ENCODE measurements at places on chromosomes 12 and 14.

DNA sequence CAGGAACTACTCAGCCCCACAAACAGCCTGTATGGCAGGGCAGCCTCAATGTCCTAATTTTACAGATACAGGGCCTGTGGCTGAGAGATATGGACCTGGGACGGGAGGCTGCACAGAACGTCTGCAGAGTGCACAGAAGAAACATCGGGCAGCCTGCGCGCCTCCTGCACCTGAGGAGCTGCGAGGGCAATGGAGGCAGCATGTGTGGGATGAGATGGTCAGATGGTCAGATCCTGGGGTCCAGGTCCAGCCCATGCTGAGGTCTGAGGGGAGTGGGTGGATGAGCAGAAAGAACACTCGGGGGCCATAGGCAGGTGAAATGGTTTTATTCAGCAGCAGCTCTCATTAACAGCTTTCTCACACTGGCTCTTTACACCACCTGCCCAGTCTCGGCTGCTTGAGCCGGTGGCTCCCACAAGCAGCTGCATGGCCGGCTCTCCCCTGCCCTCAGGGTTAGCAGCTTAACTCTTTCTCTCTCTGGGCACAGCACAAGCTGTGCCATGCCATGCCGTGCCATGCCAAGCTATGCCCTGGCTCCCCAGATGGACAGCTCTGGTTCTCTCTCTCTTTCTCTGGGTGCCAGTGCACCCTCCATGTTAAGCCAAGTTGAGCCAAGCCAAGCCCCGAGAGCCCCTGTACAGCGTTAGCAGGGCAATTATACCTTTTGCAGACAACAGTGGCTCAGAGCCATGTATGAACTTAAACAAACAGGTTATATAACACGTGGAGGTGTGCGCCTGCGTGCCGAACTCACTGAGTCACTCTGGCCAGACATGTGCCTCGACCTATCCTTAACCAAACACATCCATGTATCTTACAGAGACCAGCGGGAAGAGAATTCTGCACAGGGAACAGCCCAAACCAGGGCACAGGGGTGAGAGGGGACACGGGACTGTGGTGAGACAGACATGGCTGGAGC is 47.6 kb downstream of the RIMBP2 start:
- no peak for DNase-seq

DNA sequence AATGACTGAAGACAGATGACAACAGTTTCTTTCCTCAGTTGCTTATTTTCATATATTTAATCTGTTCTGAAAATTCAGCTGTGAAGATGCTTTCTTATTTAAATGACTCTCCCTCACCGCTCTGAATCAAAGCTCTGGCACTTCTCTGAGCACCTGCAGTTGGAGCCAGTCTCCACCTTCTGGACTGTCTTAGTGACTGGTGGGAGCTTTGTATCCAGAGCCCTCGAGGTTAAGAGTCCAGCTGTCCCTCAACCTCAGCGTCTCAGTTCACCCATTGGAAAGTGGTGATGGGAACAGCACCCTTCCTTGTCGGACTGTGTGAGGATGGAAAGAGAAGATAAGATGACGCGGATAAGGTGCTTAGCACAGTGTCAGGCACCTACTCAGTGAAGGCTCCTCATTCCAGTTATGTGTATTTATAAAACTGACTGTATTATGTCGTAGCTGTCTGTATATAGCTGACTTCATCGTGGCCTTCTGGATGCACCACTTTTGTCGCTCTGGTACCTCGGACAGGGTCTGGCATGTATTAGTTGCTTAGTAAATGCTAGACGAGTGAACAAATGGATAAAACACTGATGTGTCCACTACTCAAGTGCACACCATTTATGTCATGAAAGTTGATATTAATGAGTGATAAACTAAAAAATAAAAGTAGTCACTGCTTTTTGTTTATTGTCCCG is 34.5 kb downstream of the ELK3 start:
- DNase-seq = no peak

- no peak for DNase-seq
Observed at GRCh38 chr14:67577181-67577808, 22.8 kb downstream of the PIGH start.

DNA sequence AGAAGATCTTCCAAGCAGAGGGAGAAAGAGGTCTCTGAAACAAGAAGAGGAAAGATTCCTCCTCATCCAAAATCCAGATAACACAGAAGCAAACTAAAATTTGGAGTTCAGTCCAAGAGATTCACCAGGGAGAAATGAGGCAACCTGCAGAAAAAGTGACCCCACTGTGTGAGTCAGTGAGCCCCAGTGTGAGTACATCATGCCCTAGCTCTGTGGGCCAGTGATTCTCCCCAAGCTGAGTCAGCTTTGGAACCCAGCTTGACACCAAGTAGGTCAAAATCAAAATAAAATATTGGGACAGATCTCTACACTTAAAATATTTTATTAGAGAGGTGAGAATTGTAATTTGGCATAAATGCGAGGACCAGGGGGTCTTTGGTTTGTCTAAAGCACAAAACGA is 17.2 kb downstream of the CLEC2B start:
- no peak for DNase-seq

- DNase-seq = no peak
Observed at GRCh38 chr12:84804691-84805473, 107.7 kb downstream of the SLC6A15 start.

DNA sequence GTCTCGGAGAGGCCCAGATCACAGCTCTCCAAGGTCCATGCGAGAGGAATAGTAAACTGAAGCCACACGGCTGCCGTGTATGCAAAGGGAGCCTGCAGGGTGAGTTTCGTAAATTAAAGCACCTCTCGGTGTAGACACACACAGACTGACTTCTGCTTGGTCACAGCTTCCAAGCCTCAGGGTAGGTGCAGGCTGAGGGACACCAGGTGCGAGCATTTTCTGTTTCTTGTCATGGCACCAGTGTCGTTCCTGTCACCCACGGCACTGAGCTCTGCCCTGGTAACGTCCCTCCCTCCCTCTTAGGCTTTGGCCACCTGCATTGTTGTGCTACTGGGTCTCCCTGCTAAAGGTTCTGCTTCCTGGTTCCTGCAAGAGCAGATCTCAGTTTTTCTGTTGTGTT is 76.2 kb upstream of the DYNC1H1 start:
- no peak for DNase-seq

GRCh38 chr12:108642269-108642870 is 8.7 kb upstream of the SELPLG start:
- DNase-seq = no peak

DNA sequence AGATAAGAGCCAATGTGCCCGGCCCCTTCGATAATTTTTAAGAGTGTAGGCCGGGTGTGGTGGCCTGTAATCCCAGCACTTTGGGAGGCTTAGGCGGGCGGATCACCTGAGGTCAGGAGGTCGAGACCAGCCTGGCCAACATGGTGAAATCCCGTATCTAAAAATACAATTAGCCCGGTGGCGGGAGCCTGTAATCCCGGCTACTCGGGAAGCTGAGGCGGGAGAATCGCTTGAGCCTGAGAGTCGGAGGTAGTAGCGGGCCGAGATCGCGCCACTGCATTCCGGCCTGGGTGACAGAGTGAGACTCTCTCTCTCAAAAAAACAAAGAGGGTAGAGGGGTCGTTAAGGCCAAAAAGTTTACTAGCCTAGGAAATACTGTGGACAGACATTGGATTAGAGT is 2.6 kb downstream of the KRAS start:
- DNase-seq = no peak

DNA sequence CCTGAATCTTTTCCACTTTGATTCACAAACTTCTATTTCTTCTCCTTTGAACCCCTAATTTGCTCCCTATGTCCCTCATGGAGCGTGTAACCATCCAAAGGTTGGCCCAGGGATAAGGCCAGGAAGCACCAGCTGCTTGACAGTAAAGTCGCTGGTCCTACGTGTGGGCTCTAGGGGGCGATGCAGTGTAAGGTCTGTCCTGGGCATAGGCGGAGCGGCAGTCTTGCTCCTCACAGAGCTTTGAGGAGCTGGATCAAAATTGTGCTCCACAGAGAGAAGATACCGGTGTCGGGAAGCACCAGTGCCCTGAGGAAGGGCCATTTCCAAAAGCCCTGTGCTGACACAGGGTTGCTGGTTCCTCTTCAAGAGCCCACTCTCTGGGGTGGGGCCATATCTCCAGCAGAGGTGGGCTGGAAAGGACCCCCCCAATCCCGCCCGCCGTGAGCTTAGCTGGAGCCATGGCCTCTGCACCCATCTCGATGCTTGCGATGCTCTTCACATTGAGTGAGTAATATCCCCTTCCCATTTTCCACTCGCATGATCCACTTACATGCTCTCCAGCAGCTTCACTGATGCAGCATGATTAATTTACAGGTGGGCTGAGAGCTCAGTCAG is 49.9 kb upstream of the OR4E1 start:
- DNase-seq = no peak
